ENCODE measurements at places on chromosomes 2 and 18.
A peak's percentile ranks its signal among the peaks of the same experiment; 100 is the strongest.

DNA sequence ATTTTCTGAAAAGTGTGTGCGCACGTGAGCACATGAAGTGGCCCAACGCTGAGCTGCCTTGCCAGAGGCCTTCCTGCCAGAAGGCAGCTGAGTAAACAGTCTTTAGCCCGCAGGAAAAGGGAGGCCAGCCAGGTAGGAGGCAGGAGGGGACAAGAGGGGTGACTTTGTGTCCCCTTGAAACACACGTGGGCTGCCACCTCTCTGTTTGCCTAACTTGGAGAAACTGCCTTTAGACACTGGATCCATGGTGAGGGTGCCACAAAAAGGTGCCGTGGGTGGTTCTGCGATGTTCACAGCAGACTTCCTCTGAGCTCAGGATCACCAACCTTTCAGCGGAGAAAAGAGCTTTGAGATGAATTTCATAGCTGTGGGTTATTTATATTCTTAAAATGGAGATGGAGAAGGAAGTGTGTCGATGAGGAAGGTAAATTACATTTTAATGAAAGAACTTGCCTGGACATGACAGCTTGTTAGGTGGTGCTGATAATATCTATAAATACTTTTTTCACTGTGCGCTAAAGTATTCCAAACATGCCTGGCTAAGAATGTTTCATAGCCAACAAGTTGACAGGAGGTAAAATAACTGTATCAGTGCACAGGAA, 36.6 kb upstream of the ASB1 start:
- no peak for DNase-seq

- DNase-seq: no peak
These were observed 68.3 kb downstream of the SPRED2 start for GRCh38 chr2:65363879-65364666.

- no peak for DNase-seq
These were observed 14.7 kb upstream of the SLC4A3 start for GRCh38 chr2:219612577-219613286.

DNA sequence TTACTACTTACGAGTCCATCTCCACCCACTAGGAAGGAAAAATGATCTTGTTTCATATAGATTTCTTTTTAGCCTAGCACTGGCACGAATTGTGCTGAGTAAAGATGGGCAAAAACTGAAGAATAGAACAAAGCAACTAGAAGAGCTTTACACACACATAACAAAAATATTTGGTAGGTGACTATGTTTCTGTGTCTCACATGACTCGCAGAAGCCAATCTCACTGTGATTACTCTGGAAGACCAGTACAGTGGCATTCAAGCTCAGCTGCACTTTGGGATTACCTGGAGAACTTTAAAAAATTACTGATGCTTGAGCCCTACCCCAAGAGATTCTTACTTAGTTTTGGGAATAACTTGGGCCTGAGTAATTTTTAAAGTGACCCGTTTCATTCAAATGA, 378.7 kb downstream of the METTL4 start:
- DNase-seq: no peak

DNA sequence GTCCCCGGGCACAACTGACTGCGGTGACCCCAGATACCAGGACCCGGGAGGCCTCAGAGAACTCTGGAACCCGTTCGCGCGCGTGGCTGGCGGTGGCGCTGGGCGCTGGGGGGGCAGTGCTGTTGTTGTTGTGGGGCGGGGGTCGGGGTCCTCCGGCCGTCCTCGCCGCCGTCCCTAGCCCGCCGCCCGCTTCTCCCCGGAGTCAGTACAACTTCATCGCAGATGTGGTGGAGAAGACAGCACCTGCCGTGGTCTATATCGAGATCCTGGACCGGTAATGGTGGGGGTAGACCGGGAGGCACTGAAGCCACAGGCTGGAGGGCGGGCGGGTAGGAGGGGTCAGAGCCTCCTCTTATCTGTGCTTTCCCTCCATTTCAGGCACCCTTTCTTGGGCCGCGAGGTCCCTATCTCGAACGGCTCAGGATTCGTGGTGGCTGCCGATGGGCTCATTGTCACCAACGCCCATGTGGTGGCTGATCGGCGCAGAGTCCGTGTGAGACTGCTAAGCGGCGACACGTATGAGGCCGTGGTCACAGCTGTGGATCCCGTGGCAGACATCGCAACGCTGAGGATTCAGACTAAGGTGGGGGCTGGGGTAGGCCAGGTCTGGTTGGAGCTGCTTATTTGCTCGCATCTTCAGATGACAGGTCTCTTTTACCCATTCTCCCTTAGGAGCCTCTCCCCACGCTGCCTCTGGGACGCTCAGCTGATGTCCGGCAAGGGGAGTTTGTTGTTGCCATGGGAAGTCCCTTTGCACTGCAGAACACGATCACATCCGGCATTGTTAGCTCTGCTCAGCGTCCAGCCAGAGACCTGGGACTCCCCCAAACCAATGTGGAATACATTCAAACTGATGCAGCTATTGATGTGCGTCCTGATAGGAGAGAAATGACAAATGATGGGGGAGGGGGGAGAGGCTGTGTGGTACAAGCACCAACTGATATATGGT, 780 bp downstream of the HTRA2 start:
- no peak for DNase-seq

- DNase-seq: no peak
These were observed 202.4 kb downstream of the TDRD15 start for GRCh38 chr2:21326152-21326551.

DNA sequence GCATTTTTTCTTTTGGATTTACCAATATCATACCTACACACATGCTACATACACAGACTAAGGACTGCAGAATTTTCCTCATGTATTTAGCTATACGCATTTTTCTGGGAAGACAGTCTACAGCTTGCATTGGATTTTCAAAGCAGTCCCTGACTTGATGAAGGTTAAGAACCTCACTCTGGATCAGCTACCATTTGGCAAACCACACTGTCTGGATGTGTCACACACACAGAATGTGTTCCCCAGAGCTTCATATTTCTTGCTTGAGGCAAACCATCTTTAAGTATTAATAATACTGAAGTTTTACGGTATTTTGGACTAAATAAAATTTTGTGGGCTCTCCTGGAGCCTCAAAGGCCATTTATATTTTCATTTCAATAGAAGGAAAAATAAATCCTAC, 102.3 kb downstream of the TCF4 start:
- DNase-seq: no peak

DNA sequence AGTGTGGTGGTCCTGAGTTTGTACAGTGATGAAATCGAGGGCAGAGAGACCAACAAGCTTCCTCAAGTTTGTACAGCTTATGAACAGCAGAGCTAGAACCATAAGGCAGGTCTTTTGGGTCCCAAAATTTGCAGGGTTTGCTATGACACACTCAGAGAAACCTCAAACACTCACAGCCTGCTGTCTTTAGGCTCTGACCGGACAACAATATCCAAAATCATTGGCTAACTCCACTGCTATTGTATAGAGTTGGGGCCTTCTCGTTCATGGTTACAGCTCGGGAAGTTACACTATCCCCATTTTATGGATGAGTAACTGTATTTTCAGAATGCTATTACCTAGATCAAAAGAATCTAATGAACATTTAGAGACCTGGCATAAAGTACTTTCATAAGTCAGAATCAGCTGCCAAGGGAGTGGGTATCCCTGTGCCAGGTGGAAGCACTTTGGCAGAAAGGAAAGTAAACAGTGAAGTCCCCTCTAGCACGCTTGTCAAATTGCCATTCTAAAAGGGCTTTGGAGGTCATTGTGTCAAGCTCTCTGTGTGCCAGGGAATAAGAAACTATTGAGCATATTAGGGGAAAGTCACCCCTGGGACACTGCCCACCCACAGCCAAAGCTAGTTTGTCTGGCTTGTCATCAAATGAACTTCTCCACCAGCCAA, 331.8 kb downstream of the ALK start:
- no peak for DNase-seq

GRCh38 chr18:46856973-46857372, 60.3 kb downstream of the PIAS2 start:
- DNase-seq: peak; percentile 2

- DNase-seq: no peak
These were observed 21.2 kb downstream of the SNED1 start for GRCh38 chr2:241019441-241020139.

DNA sequence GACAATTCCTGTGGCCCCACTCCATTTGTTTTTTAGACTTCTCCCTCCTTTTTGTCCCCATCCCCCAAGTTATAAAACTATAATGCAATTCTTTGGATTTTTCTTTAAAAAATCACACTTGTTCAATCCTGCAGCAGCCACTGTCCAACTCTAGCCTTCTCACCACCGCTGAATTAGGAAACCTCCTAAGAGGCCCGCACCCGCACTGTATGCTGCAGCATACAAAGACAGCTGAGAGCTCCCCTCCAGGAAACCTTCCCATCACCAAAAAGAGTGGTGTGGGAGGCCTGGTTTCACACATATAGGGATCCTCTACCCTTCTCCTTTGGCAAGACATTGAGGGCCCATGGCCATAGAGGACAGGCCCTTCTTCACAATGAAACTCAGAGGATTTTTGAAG, 2.9 kb downstream of the PCGF1 start:
- no peak for DNase-seq

DNA sequence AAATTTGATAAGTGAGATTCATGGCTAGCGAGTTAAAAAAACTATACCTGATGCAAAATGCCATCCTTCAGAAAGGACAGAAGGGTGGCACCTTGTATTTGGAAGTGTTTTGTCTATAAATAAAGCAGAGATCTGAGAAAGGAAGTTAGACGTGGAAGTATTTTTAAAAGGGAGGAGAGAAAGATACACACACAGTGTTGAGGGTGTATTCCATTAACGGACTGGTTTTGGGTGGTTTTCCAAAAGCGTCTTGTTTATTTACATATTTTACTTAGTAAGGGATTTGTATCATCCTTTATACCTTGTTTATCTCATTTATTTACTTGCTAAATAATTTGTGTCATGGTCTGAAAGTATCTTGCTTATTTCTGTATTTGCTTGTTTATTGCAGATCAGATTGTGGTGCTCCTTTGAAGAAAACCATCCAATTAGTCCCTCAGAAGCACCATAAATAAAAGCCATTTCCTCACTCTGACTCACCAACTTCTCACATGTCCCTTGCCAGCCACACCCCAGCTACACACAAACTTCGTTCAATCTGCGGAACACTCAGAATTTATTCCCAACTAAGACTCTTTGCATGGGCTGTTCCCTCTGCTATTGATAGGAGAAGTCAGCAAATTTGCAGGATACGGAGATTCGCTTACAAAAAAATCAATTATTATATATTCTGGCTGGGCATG, 90.8 kb downstream of the FAM124B start:
- no peak for DNase-seq

GRCh38 chr2:121564905-121565304, 34.2 kb downstream of the RNU4ATAC start:
- no peak for DNase-seq

GRCh38 chr18:6219116-6219717, 195.5 kb downstream of the L3MBTL4 start:
- peak; percentile 4 for DNase-seq

DNA sequence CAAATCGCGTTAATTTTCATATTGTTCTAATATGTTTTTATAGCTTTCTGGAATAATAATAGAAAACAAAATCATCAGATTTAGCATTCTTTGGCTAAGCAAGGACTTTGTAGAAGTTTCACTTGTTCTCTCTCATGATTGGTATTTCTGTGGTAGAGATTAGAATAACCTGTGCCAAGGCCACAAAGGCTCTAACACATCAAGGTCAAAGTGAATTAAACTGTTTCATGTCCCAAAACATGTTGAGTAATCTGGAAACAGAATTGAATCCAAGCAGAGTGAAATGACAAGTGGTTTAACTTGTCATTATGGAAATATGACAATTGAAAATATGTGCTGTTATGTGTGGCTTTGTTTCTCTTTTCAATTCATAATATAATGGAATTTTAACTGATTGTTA, 617.4 kb downstream of the CCDC85A start:
- DNase-seq: no peak

- DNase-seq: peak; percentile 55
These were observed 43.1 kb upstream of the CHAC2 start for GRCh38 chr2:53724536-53724935.

DNA sequence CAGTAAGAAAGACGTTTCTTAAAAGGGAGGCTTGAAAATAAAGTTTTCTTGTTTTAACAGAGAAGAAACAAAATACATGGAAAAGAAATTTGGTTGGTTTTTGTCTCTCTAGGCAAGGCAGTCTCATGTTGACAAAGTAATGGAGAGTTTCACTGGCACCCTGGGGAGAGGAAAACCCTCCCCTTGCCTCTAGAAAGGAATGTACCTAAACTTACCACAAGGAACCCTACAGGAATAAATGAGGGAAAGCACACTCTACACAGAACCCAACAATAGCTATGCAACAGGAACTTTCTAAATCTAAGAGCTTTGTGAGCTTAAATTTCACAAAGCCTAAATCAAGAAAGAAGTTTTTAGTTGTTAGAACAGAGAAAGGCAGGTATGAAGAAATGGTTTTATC, 37.0 kb downstream of the FIGN start:
- DNase-seq: no peak

- DNase-seq: peak; percentile 18
These were observed 19.6 kb upstream of the KCNG3 start for GRCh38 chr2:42513252-42513918.

GRCh38 chr2:120310136-120310535, 35.8 kb upstream of the INHBB start:
- no peak for DNase-seq

- DNase-seq: no peak
These were observed 64.7 kb downstream of the GYPC start for GRCh38 chr2:126720638-126721037.

GRCh38 chr18:37540424-37541138, 25.0 kb downstream of the CELF4 start:
- DNase-seq: no peak

DNA sequence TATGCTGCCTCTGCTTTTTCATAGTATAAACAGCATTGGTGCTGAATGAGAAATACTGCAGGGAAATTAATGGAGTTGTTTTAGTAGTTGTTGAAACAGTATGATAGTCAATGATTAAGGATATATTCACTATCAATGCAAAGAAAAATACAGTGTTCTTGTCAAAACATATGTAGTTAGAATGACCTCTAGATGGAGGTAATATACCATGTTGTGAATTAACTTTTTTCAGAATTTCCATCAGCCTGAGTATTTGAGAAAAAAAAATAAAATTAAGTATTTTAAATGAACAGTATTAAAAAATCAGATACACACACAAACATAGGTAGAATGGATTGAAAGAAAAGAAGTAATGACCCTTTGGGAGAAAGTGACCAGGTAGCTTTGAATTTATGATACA, 59.5 kb downstream of the RMDN2 start:
- DNase-seq: no peak

DNA sequence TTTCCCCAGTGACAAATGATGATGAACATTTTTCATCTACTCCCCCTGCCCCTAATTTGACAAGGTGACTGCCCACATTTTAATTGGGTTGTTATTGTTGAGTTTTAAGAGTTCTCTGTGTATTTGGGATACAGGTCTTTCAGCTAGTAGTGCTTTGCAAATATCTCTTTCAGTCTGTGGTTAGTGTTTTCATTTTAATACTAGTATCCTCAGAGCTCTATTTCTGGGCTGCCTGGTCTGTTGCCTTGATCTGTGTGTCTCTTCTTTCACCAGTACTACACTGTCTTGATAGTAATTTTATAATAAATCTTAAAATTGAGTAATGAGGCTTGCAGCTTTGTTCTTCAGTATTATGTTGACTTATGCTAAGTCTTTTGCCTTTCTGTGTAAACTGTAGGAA, 19.7 kb downstream of the EIF5B start:
- no peak for DNase-seq

GRCh38 chr2:10342245-10342951, 39.7 kb downstream of the HPCAL1 start:
- no peak for DNase-seq

Data from AG09309 (cell line).